ENCODE measurements at places on chromosomes 11 and 22. TPM values are rescaled to one million over a fixed set of nuclear protein-coding genes. Genes with fewer than 3 reads are reported as not detected.

DNA sequence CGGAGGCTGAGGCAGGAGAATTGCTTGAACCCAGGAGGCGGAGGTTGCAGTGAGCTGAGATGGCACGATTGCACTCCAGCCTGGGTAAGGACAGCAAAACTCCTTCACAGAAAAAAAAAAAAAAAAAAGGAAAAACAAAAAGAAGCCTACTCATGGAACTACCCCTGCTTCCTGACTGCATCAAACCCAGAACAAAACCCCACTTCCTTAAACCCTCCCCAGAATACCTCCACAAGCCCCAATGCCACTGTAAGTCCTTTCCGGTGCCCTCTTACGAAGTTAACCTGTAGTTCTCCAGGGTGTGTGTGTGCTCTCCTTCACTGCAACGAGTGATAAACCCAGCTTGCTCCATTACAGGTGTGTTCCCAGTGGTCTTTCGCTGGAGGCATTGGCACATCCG, 8.6 kb upstream of the TOLLIP start:
- no peak for DNase-seq

- DNase-seq, result no peak
Measured at GRCh38 chr22:24973872-24974271, 21.4 kb downstream of the KIAA1671 start.

DNA sequence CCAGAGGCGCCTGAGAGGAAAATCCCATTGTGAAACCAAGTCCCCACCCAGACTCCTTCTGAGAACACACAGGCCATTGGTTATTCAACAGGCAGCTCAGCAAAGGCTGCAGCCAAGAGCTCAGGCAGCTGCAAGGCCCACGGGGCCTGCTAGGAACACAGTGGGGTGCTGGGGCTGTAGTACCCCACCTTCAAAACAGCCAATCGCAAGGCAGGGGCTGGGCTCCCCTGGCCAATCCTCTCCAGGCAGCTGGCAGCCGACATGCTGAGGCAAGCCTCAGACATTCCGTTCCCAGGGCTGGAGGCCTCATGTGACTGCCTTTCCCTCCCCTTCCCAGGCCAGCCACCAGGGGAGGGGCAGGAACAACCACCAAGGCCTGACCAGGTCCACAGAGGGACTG, 6.6 kb downstream of the PRODH start:
- DNase-seq, result no peak

Gene TSPAN32
- total RNA-seq, result 0.17 TPM

Gene C11orf97
- total RNA-seq, result not detected

- no peak for DNase-seq
Measured at GRCh38 chr22:49298834-49299750, 528.6 kb downstream of the BRD1 start.

DNA sequence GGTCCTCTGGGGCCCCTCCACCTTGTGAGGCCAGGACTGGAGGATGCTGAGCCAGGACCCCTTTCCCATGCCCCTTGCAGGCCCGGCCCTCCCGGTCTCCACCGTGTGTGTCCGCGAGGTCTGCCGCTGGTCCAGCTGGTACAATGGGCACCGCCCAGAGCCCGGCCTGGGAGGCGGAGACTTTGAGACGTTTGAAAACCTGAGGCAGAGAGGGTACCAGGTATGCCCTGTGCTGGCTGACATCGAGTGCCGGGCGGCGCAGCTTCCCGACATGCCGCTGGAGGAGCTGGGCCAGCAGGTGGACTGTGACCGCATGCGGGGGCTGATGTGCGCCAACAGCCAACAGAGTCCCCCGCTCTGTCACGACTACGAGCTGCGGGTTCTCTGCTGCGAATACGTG, 17.9 kb downstream of the MUC5B start:
- no peak for DNase-seq

- no peak for DNase-seq
Measured at GRCh38 chr11:61784506-61784805, 7.9 kb downstream of the TMEM258 start.

DNA sequence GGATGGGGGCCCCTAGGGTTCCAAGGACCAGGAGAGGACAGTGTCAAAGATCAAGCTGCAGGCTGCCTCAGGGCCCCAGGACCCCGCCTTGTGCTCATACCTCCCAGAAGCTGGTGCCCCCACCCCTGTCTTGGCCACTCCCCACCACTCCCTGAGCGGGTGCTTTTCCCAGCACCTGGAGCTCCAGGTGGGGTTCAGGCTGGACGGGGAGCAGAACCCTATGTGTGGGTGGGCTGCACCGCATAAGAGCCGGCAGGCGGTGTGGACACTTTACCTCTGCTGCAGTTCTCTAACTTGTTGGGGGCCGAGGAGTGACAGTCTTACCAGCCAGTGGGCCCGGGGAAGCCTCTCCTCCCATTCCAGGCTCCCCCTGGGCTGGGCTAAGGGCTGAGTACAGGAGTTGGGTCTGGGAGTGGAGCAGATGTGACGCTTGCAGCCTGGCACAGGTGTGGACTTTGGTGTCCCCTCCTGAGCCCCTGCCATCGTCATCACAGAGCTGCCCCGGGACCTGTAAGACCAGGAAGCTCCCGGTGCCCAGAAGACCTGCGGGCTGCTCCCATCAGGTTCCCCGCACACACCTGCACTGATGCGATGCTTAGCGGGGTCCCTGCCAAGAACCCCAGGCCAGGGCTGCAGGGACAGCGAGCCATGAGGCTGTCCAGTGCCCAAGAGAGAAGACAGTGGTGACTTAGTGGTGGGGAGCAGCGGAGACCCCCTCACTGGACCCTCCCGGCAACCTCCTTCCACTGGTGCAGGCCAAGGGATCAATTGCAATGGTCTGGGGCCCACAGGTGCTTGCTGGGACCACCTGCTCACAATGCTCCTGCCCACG, 674.5 kb downstream of the BRD1 start:
- no peak for DNase-seq

GRCh38 chr11:69134957-69135356, 20.8 kb upstream of the SMIM38 start:
- DNase-seq, result no peak

DNA sequence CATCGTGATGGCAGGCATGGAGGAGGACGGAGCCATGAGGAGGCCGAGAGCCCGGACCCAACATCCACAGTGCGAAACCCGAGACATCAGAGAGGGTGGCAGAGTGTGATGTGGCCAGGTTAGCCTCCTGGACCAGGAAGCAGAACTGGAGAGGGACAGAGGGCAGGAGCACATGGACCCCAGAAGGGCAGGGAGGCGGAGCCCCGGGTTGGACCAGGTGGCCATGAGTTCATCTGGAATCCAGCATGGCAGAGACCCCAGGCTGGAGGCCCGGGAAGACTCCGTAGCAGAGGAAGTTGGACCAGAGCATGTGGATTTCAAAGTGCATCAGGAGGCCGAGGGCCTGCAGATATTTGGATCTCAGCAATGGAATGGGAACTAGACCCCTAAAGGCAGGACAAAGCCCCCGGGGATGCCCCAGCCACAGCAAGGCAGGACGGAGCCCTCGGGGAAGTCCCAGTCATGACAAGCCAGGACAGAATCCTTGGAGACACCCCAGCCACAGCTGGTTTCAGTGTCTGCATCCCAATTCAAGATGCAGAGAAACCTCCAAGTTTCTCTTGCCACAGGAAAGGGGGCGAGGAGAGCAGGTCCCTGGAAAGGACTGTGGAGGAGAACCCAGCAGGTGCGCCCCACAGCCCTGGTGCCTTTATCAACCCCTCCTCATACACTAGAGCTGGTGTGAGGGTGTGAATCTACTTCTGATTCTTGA, 1393.4 kb downstream of the BRD1 start:
- no peak for DNase-seq

DNA sequence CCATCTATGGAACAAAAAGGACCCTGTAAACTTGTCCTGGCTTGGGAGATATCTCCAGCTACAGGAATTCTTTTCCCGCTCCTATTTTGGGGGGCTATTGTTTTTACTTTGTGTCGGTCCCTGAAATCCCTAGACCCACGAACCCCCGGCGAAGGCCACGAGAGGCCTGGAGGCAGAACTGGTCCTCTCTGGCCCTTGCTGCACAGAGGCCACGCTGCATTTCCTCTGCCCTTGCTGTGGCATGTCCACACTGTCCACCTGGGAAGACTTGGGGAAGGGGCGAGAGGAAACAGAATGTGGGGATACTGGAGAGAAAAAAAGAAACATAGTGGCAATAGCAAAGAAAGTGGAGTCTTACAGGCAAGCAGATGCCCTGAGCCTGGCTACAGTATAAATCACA, 2.3 kb upstream of the ANO1 start:
- no peak for DNase-seq

Gene TMEM86A
- total RNA-seq, result 0.83 TPM

- peak; percentile 72 for DNase-seq
Measured at GRCh38 chr22:24155627-24156140, 25.6 kb upstream of the SUSD2 start.

DNA sequence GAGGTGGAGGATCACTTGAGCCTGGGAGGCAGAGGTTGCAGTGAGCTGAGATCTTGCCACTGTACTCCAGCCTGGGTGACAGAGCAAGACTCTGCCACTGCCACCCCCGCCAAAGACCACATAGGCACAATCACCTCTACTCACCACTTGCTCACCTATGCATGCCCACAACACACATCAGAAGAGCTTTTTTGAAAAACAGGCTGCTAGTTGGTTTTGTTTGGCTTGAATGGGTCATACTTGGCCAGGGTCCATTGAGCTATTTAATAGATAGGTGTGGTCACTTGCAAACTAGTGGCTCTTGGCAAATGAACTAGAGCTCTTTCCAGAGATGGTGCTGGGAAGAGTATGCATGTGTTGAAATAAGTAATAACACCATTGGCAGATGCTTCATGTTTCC, 80.1 kb downstream of the EMSY start:
- DNase-seq, result peak; percentile 84

DNA sequence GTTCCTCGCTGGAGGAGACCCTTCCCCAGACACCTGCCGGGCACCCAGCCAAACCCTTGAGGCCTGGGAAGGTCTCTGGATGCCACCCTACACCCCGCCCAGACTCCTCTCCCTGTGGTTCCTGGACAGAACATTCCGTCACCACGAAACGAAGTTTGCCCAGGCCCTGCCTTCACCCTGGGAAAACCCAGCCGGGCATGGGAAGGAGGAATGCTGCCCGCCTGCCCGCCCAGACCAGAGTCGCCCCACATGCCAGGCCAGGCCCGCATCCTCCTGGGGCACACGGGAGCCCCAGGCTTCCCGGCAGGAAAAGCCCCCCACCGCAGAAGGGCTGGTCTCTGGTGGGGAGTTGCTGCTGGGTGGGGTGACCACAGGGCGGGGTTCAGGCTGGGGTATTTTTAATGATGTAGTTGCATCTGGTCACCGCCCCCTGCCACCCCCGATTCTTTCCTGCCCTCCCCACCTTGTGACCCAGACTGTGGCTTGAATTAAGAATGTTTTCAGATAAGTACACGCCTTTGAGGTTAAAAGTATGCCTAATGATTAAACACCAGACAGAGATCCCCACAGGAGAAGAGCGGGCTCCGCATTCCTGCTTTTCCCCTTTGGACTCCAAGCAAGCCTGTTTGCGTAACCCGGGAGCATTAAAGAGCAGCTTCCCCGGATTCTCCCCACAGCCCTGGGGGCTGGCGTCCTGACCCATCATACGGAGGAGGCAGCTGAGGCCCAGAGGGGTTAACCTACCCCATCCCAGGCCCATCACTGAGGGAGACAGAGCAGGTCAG, 44.6 kb upstream of the PPARA start:
- DNase-seq, result peak; percentile 65

DNA sequence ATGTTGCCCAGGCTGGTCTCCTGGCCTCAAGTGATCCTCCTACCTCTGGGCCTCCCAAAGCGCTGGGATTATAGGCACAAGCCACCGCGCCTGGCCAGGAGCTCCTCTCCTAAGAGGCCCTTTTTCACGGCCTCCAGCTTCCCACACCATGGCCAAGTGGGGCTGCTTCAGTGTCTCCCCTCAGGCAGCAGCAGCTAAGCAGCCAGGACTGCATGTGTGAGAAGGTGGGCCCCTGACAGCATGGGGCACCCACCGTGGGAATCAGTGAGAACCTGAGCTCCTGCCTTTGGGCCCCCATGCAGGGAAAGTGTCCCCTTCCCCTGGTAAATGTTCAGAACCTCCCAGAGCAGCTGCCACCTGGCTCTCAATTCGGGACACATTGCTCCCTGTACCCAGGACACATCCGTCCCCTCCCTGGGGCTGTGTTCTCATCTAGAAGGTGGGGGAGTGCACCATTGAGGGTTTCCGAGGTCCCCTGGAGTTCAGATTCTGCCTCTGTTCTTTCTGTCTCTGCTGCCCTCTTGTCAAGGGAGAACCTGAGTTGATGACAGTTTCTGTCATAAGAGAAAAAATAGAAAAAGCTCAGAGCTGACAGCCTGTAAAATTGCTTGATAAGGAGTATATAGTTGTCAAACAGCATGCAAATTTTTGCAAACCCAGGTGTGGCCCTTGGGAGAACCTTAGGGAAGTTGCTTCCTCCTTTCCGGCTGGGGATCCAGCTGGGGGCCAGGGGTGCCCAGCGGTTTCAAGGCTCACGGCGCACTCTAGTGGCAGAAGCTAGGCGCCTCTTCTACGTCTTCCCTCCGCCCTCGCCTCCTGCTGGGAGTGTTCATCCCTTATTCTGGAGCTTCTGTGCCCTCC, 29.7 kb downstream of the FAM83F start:
- DNase-seq, result peak; percentile 53

Gene GVQW3
- 1.8 TPM for total RNA-seq

Gene NXPE4
- total RNA-seq, result not detected

- DNase-seq, result peak; percentile 53
Measured at GRCh38 chr22:17639247-17639741, 737 bp downstream of the BCL2L13 start.

Gene CYP2D6
- total RNA-seq, result 0.33 TPM

- peak; percentile 93 for DNase-seq
Measured at GRCh38 chr11:74325649-74326645, 14.5 kb upstream of the P4HA3 start.

All from fibroblast of lung (primary cell).